Stimulated activated CD8-positive, alpha-beta memory T cell treated with anti-CD3 and anti-CD28 coated beads, Interleukin-4, amount 100 ng/mL, for 4 hours (primary cell): ENCODE measurements at places on chromosomes 12 and 14.

GRCh38 chr12:38166225-38166624 lies 150.3 kb upstream of the ALG10B start:
- DNase-seq = no peak

DNA sequence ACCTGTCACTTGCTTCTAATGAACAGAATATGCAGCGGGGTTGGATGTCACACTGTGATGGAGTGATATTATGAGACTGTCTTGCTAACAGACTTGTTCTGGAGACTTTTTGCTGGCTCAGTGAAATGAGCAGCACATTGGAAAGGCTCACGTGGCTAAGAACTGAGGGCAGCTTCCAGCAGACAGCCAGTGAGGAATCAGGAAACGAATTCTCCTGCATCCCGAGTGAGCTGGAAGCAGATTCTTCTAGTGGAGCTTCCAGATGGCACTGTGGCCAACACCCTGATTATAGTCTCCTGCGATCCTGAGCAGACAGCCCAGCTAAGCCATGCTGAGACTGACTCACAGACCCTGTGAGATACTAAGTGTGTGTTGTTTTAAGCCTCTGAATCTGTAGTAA lies 16.1 kb upstream of the TSPAN9 start:
- DNase-seq = no peak

DNA sequence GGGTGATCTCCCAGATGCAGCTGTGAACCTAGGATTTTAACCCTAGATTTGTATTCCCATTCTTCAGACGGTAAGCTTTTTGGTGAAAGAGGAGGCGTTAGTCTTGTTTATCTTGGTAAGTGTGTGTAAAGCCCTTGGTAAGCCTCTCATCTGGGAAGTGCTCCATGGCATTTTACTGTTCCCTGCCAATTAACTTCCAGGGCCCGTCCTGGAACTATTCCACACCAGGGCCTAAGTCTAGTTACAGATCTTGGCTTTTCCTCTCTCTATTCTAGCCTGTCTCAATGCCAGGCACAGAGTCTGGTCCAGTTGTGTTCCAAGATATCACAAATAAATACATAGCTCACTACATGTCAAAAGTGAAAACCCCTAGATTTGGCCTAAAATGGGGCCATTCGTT lies 42.4 kb downstream of the YEATS4 start:
- no peak for DNase-seq

GRCh38 chr14:102220031-102220430 lies 80.3 kb downstream of the WDR20 start:
- no peak for DNase-seq

GRCh38 chr12:63876980-63877379 lies 32.5 kb downstream of the SRGAP1 start:
- no peak for DNase-seq

GRCh38 chr12:68944296-68945076 lies 11.5 kb upstream of the CPM start:
- DNase-seq = no peak

DNA sequence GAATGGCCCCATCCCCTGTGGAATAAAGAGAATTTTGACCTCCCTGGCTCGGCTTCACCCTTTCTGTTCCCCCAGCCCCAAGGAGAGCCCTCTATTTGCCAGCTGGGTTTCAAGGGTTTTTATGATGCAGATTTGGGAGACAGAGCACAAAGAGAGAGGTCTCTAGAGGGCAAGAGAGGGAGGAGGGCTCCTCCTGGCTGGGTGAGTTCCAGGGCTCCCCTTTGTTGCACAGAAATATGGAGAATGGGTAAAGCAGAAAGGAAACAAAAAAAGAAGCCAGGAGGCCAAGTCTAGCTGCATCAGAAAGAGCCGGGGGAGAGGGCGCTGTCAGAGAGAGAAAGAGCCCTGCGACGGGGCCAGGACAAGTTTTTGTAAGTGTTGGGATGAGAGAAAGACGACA lies 319.6 kb upstream of the RTL1 start:
- DNase-seq = no peak
